Immature natural killer cell (primary cell): ENCODE measurements at places on chromosomes 6 and 20. TPM values are rescaled to one million over a fixed set of nuclear protein-coding genes. Genes with fewer than 3 reads are reported as not detected.

The C6orf89 gene
- polyA plus RNA-seq = 54.2 TPM

The MYL9 gene
- polyA plus RNA-seq = 2.7 TPM

The COL21A1 gene
- polyA plus RNA-seq = not detected

The EBF4 gene
- 1.3 TPM for polyA plus RNA-seq

The USP49 gene
- polyA plus RNA-seq = 0.94 TPM

The GRIK2 gene
- not detected for polyA plus RNA-seq

The BMP6 gene
- not detected for polyA plus RNA-seq

- H3K36me3 ChIP-seq = peaks cover 11% of the 10 kb centered on the region
- peak overlapping the region; percentile 91 for H3K27ac ChIP-seq
- peaks cover 47% of the 10 kb centered on the region for H3K4me1 ChIP-seq
- peak; percentile 37 for DNase-seq
- peak overlapping the region; percentile 91 for H3K4me3 ChIP-seq
These were observed 23.3 kb downstream of the NQO2 start for GRCh38 chr6:3022765-3023662.

GRCh38 chr20:51888291-51888690, 86.0 kb upstream of the SALL4 start:
- no peaks in the 10 kb centered on the region for H3K4me1 ChIP-seq
- peaks cover 2% of the 10 kb centered on the region for H3K27me3 ChIP-seq
- no peaks in the 10 kb centered on the region for H3K36me3 ChIP-seq
- no peak for DNase-seq
- H3K27ac ChIP-seq = peak overlapping the region; percentile 34

- no peak overlapping the region for H3K27ac ChIP-seq
- no peak for DNase-seq
- no peaks in the 10 kb centered on the region for H3K4me1 ChIP-seq
- H3K27me3 ChIP-seq = peaks cover 3% of the 10 kb centered on the region
- no peak overlapping the region for H3K4me3 ChIP-seq
These were observed 70.9 kb downstream of the CD40 start for GRCh38 chr20:46188866-46189541.

- no peaks in the 10 kb centered on the region for H3K4me1 ChIP-seq
- no peaks in the 10 kb centered on the region for H3K36me3 ChIP-seq
- no peak overlapping the region for H3K4me3 ChIP-seq
- H3K27me3 ChIP-seq = peaks cover 8% of the 10 kb centered on the region
- DNase-seq = no peak
These were observed 199.6 kb upstream of the RREB1 start for GRCh38 chr6:6908121-6908520.

- no peak for DNase-seq
- peaks cover 4% of the 10 kb centered on the region for H3K27me3 ChIP-seq
- no peak overlapping the region for H3K4me3 ChIP-seq
These were observed 15.1 kb downstream of the MYBL2 start for GRCh38 chr20:43681991-43682410.

- H3K4me1 ChIP-seq = peaks cover 22% of the 10 kb centered on the region
- peak overlapping the region; percentile 51 for H3K4me3 ChIP-seq
- H3K36me3 ChIP-seq = peaks cover 29% of the 10 kb centered on the region
- H3K27ac ChIP-seq = peak overlapping the region; percentile 44
These were observed 7.3 kb downstream of the DNTTIP1 start for GRCh38 chr20:45798935-45799642.

DNA sequence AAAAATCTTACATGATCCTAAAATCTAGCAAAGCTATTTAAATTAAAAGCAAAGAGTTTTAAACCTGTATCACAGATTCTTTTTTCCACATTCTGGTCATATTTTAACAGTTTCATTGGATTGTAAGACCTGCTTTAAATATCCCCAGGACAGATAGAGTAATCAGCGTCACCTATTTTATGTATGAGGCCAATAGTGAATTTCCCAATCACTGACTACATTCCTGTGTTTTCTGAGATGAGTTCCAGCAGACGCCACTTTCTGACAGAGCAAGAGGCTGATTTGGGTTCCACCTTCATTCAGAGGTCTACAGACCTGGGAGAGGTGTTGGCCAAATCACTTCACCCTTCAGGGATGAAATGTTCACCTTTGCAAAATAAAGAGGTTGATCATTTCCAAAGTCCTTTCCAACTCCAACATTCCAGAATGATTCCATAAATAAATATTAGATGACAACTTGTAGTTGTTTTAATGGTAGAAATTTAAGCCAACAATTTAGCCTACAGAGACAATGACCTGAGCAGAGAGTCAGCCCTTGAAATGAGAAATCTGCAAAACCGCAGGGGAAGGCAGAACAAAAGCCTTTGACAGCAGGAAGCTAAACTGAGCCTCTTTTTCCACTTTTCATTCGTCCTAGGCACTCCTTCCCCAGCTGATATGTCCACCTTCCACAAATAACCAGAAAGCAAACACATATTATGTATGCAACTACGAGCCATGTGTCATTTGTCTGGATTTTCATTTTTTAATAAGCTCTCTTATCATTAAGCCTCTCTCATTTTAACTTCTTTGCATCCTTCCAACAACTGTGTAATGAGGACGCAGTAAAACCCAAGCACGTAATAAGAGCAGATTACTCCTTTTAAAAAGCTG, 105.2 kb downstream of the TFAP2A start:
- no peaks in the 10 kb centered on the region for H3K4me1 ChIP-seq
- no peak overlapping the region for H3K27ac ChIP-seq

GRCh38 chr20:45061244-45061643, 39.7 kb downstream of the KCNS1 start:
- no peaks in the 10 kb centered on the region for H3K27me3 ChIP-seq
- H3K4me3 ChIP-seq = no peak overlapping the region
- H3K36me3 ChIP-seq = peaks cover 7% of the 10 kb centered on the region
- DNase-seq = no peak

GRCh38 chr6:46393161-46393939, 97.9 kb downstream of the RCAN2 start:
- no peaks in the 10 kb centered on the region for H3K4me1 ChIP-seq
- DNase-seq = no peak
- H3K4me3 ChIP-seq = no peak overlapping the region

DNA sequence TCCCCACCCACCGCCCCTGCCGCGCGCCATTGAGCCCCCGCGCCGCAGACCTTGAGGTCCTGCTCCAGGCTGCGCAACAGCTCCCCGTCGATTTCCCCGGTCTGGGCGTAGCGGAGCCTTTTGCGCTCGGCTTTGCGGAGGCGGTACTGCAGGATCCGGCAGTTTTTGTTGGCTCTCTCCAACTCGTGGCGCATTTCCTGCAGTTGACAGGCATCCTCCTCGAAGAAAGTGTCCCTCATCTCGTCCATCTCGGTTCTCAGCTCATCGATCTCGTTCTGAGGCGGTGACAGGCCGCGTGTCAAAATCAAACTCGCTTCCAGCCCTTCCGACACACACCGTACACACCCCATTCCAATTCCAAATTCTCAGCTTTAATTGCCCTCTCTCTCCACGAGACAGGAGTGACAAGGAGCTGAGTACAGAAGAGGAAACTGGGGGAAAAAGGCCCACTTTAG, 4.3 kb downstream of the MTCL3 start:
- peak overlapping the region; percentile 77 for H3K4me3 ChIP-seq
- no peak overlapping the region for H3K27ac ChIP-seq
- DNase-seq = no peak
- no peaks in the 10 kb centered on the region for H3K36me3 ChIP-seq

GRCh38 chr20:35085477-35086225, 7.0 kb downstream of the TRPC4AP start:
- H3K4me1 ChIP-seq = peaks cover 61% of the 10 kb centered on the region
- peaks cover 2% of the 10 kb centered on the region for H3K27me3 ChIP-seq
- H3K27ac ChIP-seq = peak overlapping the region; percentile 91
- H3K36me3 ChIP-seq = no peaks in the 10 kb centered on the region

GRCh38 chr6:39314273-39314795, at the start of gene KCNK17:
Gene KCNK17, minus strand, starts transcription at chr6:39314419. Its CDS starts 99 bp downstream, at chr6:39314320.
- H3K27ac ChIP-seq = no peak within 1 kb of the TSS
- H3K4me3 ChIP-seq = peak within 1 kb of the TSS; percentile 76
- no peaks in the 10 kb centered on the region for H3K36me3 ChIP-seq
- peaks cover 12% of the 10 kb centered on the region for H3K4me1 ChIP-seq
- H3K27me3 ChIP-seq = peaks cover 6% of the 10 kb centered on the region
- DNase-seq = no peak

GRCh38 chr6:132616677-132617076, 7.4 kb downstream of the TAAR2 start:
- H3K27me3 ChIP-seq = no peaks in the 10 kb centered on the region
- H3K4me1 ChIP-seq = peaks cover 32% of the 10 kb centered on the region
- H3K4me3 ChIP-seq = no peak overlapping the region
- no peak for DNase-seq
- no peaks in the 10 kb centered on the region for H3K36me3 ChIP-seq

DNA sequence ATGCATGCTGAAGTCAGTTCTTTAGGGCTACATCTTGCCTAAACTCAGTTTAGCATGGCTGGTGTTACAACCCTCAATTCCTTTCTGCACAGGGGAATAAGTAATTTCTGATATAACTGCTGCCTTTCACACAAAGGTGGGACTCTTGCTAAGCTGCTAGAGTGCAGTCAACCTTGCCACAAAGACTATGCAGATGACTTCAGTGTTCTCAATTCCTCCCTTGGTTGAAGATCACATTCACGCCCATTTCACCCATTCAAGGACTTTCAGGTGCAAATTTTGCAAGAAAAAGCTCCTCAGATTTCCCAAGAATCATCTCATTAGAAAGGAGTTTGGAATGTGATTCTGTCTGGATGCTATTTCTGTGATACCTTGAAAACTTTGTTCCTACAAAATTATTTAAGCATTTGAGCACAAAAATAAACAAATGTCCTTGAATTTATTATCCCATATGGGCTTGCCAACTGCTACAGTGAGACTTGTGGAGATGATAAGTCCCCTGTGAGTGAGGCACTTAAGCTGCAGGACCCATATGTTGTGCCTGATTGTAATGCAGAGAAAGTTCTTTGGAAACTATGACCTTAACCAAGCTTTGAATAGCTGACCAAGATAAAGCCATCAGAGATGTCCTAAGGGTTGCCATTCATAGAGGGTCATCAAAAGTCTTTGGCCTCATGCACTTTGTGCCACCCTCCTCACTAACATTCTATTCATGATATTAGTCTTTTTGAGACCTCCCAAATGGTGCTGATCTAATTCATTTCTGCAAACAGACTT, 111.8 kb downstream of the PLCB4 start:
- no peak overlapping the region for H3K27ac ChIP-seq
- H3K4me3 ChIP-seq = no peak overlapping the region

DNA sequence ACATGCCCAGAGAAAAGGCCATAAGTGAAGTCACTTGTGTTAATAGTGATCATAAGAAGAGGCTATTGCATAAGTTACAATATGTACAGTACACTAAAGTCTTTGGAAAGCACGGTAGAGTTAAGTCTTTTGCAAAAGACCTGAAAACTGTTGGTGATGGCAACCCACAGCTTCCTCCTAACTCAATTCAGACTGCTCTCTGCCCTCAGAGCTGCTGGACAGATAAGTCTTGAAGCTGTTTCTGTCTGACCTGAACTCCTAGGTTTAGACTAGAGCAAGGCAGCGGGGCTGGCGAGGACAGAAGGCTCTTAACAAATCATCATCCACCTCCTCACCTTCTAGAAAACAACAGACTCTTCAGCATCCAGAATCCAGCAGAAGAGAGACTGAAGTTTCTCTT, 125.4 kb downstream of the CD24 start:
- H3K27ac ChIP-seq = no peak overlapping the region
- H3K4me3 ChIP-seq = no peak overlapping the region
- H3K4me1 ChIP-seq = no peaks in the 10 kb centered on the region
- DNase-seq = no peak
- peaks cover 2% of the 10 kb centered on the region for H3K27me3 ChIP-seq

DNA sequence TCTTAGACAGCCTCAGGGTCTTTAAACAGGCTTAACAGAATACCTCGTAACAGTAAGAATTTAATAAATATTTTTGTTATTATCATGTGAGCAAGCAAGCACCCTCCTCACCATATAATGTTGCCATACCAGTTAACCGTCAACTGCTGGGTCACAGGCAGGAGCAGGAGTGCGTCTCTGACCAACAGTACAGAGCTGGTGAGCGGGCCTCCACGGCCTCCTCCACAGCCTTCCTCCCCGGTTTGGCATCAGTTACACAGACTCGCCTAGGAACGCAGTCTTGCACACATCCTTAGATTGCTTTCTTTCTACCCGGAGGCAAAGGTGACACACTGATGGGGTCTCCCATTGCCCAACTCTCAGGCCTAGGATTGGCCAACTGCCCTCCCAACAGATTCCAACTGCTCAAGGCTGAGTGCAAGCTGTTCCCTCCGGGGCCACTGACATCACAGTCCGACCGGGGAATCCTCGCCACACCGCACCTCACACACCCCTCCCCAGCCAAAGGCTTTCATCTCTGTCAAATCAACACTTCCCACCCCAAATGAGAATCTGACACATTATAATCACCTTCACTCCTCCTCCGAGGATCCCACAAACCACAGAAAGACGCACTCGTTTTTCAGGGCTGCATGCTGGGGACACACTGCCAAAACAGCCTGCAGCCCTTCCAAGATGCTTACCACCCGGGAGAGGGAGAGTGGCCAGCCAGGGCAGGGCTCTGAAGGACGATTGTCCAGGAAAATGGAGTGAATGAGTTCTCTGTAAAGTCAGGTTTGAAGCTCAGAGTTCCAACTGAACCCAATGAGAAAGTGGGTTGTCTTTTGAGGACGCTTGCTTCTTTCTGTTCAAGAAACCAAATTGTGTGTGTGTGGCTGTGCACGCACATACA, 63.2 kb downstream of the PDE10A start:
- H3K4me3 ChIP-seq = no peak overlapping the region
- no peaks in the 10 kb centered on the region for H3K27me3 ChIP-seq
- H3K4me1 ChIP-seq = peaks cover 2% of the 10 kb centered on the region
- DNase-seq = no peak
- H3K27ac ChIP-seq = no peak overlapping the region

DNA sequence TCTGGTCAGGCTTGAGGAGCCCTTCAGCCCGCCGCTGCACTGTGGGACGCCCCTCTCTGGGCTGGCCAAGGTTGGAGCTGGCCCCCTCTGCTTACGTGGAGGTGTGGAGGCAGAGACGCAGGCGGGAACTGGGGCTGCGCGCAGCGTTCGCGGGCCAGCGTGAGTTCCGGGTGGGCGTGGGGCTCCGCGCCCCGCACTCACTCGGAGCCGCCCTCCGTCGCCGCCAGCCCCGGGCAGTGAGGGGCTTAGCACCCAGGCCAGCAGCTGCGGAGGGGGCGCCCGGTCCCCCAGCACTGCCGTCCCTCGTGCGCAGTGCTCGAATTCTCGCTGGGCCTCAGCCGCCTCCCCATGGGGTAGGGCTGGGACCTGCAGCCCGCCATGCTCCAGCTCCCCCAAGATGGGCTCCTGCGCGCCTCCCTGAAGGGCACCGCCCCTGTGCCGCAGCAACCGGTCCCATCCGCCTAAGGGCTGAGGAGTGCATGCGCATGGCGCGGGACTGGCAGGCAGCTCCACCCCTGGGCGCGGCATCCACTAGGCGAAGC, 695.9 kb downstream of the EPHA7 start:
- no peak overlapping the region for H3K27ac ChIP-seq
- peaks cover 1% of the 10 kb centered on the region for H3K27me3 ChIP-seq
- no peaks in the 10 kb centered on the region for H3K4me1 ChIP-seq
- H3K4me3 ChIP-seq = no peak overlapping the region
- DNase-seq = no peak
- no peaks in the 10 kb centered on the region for H3K36me3 ChIP-seq

DNA sequence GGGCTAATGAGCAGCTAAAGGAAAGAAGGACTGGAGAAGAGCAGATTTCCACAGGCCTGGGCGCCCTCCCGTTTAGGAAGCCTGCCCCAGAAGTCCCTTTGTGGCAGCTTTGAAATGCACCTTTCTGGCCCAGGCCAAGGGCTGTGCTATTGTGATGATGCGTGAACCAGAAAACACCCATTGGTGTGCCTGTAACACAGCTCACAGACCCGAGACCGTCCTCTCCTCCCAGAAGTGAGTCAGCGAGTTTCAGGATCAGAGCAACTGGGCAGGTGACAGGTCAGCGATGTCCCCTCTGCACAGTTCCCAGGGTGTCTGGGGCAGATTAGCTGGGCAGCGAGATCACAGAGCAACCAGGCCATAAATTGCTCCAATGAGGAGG, 71.9 kb upstream of the SULF2 start:
- H3K4me1 ChIP-seq = no peaks in the 10 kb centered on the region
- H3K36me3 ChIP-seq = no peaks in the 10 kb centered on the region
- H3K4me3 ChIP-seq = no peak overlapping the region
- peaks cover 7% of the 10 kb centered on the region for H3K27me3 ChIP-seq
- H3K27ac ChIP-seq = no peak overlapping the region
